ENCODE measurements at places on chromosomes 6 and 20.

GRCh38 chr6:162119341-162119740 lies 608.2 kb downstream of the PRKN start:
- DNase-seq, result no peak

DNA sequence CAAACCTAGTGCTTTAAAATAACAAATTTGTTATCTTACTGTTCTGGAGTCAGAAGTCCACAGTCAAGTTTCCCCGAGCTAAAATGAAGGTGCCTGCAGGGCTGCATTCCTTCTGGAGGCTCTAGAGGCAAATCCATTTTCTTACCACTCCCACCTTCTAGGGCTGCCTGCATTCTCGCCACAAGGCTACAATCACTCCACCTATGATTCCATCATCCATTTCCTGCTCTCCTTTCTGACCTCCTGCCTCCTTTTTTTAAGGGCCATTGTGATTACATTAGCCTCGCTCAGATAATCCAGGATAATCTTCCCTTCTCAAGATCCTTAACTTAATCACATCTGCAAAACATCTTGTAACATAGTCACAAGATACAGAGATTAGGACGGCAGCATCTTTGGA lies 42.4 kb upstream of the SIRT5 start:
- no peak for DNase-seq

DNA sequence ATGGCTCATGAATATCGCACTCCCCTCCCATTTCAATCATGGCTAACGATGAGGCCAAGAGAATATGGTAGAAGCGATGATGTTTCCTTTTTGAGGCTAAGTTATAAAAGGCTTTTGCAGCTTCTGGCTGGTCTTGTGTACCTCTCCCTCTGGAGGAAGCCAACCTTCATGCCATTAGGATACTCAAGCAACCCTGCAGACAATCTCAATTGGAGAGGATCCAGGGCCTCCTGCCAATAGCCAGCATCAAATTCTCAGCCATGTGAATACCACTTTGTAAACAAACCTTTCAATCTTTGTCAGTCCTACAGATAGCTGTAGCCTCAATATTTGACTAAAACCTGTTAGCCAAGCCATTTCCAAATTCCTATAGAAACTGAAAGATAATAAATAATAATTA lies 738.4 kb downstream of the KIF16B start:
- DNase-seq, result no peak

- DNase-seq, result no peak
Measured at GRCh38 chr20:24106150-24106800, 117.7 kb upstream of the GGTLC1 start.

DNA sequence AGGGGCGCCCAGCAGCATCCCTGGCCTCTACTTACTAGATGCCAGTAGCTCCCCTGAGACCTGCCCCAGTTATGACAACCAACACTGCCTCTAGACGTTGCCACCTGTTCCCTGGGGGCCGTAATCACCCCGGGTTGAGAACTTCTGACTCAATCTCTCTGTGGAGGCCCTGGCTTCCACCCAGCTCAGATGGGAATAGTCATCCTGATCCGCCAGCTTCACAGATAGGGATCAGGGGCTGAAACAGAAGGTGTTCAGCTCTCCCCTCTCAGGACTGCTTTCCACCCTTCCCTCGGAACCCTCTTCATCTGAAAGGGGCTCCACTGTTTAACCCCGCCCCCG lies 3.3 kb downstream of the CAPN11 start:
- peak; percentile 28 for DNase-seq

DNA sequence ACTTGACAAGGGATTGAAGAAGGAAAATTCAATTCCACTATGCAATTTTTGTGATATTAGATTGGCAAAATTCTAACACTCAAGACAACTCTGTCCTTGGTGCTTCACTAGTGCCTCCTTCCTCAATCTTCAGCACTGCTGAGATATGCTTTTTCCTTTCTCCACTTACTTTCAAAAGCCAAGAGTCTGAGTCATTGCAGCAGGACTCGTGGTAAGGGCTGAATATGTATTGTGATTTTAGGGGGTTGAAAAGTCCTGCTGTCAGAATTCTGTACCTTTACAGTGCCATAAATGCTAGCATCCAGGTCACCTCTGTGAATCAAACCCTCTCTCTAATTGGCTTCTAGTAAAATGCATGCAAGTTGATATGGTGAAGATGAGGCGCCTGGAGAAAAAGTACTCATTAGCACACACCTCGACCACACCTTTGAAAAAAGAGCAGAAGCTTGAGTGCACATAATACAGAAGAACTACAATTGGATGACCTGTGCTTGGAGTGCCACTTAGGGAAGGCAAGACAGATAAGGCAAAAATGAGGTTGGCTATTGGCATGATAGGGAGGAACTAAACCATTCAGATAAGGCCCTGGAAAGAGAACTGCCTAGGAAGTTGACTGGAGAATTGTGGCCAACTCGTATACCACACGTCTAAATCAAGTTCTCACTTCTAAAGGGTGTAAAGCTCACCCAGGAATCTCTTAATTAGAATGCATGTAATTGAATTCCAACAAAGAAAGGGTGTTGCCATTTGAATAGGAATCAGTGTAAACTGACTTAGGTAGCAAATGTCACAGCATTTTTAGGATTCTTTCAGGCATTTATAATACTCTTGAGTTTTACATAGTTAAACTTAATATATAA lies 43.6 kb upstream of the FAM83B start:
- no peak for DNase-seq

All from stimulated activated CD4-positive, alpha-beta T cell treated with anti-CD3 and anti-CD28 coated beads, Interleukin-1b, Interleukin-23, amount 100 ng/mL, for 48 hours (primary cell).